ENCODE measurements at places on chromosomes 1 and 21.

GRCh38 chr1:27144920-27145661 lies 9.8 kb downstream of the SLC9A1 start:
- DNase-seq = no peak

GRCh38 chr1:220819467-220820026 lies 32.8 kb downstream of the MTARC1 start:
- no peak for DNase-seq

DNA sequence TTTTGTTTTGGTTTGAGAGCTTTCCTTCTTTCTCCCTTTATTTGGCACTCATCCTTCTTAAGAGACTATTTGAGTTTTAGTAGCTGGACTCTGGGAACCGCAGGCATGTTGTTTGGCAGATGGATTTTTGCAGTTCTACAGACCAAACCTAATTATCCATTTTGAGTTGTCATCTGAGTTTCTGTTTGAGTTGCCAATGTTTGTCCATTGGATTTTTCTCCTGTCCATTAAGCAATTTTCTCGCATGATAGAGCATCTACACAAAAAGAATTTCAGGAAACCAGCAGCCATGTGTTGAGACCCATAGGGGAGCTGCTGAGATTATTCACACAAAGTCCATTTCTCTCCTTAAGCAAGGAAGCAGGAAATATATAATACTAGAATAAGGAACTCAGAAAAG lies 17.2 kb upstream of the CXADR start:
- DNase-seq = no peak

- DNase-seq = no peak
These were observed 11.2 kb downstream of the DCST2 start for GRCh38 chr1:155022136-155022926.

DNA sequence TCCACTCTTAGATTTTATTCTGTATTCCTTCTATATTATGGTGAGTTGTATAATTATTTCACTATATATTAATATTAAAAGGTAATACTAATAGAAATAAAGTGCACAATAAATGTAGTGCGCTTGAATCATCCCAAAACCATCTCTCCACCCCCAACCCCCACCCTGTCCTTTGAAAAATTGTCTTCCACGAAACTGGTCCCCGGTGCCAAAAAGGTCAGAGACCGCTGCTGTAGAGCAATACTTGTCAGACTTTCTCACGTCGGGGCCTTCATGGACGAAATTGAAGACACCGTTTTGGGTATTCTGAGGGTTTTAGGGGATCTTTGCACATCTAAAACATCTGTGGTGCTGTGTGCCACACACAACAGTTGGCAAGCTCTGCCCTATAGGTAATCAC lies 19.6 kb downstream of the DYRK1A start:
- DNase-seq = no peak

- DNase-seq = no peak
These were observed 8.8 kb upstream of the C1orf115 start for GRCh38 chr1:220681220-220681880.

DNA sequence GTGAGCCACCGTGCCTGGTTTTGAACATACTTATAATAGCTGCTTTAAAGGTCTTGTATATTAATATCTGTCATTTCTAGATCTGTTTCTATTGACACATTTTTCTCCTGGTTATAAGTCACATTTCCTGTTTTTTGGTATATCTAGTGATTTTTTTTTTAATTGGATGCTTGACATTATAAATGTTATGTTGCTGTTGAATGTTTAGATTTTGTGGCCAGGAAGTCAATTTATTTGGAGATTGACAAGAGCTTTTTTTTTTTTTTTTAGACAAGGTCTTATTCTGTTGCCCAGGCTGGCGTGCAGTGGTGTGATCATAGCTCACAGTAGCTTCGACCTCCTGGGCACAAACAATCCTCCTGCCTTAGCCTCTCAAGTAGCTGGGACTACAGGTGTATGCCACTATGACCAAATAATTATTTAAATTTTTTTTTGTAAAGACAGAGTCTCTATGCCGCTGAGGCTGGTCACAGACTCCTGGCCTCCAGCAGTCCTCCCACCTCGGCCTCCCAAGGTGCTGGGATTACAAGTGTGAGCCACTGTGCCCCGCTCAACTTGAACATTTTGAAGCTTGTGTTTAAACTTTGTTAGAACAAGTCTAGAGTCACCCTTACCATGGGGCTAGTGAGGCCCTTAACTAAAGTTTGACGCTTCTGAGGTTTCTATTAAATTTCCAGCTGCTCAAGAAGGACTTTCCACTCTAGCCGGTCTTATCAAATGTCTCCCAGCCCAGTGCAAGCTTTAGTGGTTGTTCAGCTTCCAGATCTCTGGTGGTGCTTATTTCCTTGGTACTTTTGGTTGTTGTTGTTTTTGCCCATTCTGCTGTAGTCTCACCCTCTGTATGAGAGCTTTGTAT lies 8.6 kb upstream of the CHI3L2 start:
- DNase-seq = no peak

DNA sequence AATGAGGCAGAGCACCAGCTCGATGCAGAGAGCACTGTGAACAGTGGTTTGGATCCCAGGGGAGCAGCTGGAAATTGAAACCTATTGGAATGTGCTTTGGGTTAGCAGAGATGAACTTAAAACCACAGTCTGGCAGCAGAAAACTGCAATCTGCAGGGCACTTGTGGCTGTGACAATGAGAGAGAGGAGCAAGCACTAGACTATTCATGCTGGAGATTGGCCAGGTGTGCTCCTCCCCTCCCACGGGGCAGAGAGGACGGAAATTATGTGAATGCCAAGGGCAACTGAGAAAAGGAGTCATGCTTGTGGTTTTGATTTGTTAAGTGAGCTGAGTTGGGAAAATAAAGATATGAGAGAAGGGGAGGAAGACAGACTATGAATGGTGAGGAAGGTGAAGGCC lies 38.1 kb downstream of the HSD3B2 start:
- no peak for DNase-seq

DNA sequence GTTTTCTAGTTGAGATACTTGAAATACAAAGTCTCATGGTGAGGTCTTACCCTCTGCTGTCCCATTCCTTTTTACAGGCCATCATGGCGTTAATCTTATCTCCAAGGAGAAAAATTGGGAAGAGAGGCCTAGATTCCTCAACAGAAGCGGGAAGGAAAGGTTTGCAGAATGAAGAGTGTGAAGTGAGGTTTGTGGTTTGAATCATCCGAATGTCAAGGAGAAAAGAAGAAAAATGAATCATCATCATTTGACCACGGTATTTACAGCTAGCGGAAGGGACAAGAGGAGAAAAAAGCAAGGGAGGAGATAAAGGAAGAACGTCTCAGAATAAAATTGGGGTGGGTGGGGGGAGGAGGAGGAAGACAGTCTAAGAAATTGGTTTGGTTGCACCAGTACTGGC lies 935 bp upstream of the COG2 start:
- DNase-seq = no peak

GRCh38 chr1:26234644-26235370 lies 807 bp downstream of the CEP85 start:
- no peak for DNase-seq

DNA sequence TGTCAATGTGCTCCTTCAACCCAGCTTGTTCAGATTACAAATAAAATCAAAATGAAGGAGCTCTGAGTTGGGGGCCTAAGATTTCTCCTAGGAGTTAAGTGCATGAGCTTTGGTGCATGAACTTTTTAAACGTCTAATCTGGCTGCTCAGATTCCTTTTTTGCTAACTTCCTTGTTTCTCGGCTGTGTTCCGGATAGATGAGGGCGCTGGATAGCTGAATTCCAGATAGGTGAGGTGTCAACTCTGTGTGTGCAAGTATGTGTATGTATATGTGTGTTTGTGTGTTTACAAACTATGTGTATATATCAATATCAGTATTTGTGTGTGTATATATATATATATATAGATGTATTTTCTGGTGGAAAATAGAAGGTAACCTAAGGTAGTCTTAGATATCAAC lies 37.5 kb upstream of the RCAN3 start:
- DNase-seq = no peak

DNA sequence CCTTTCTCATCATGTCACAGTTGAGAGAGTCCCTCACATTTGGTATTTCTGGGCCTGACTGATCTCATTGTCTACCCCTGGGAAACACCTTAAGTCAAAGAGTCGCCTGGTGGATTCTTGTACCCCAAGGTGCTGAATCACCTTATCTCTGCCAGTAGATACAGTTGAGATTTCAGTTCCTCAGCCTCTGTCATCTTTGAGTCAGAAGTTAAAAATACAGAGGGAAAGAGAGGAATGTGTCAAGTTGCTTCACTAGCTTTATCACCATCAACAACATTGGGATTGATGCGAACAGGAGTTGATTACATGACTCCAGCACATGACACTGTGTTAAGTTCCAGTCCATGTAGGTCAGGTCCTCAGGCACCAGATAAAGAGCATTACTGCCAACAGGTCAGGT lies 513.0 kb downstream of the NUF2 start:
- DNase-seq = no peak

DNA sequence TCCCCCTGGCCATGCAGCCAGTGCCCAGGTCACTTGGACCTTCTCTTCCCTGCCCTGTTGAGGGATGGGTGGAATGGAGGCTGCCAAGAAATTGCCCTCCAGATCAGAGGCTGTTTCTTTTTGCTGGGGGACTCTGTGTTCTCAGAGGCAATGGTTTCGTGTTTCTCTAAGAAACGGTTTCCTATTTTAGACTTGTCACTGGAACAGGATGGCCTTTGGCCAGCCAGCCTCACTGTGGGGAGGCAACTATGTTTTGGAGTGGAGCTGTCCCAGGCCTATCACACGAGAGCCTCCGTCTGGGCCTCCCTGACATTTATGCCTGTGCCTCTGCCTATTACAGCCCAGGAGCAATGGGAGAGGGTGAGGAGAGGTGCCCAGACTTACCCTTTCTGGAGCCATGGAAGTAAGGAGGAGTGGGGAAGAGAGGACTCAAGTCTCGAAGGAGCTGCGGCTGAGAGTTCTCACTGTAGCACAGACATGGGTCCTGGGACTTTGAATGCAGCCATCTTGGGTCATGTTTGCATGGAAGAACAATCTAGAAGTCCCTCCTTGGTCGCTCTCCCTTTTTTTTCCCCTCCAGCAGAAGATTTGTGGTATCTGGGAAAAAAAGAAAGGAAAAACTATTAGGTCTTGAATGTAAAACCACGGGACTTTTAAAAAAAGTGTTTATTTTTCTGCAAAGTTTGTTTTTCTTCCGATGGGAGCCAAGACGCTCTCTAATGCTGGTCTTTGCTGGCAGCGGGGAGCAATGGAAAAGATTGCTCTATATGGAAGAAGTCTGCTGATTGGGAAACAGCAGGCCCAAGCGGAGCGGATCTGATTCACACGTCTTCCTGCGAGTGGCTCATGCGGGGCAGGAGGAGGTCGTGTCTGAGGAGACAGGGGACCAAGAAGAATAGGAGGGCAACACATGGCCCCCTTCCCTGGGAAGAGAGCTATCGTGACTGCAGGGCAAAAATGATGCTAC lies 219.2 kb downstream of the FOXD2 start:
- no peak for DNase-seq

GRCh38 chr1:242002072-242002471 lies 3.2 kb upstream of the MAP1LC3C start:
- DNase-seq = no peak

- no peak for DNase-seq
These were observed 473 bp upstream of the BRDT start for GRCh38 chr1:91948501-91949355.

DNA sequence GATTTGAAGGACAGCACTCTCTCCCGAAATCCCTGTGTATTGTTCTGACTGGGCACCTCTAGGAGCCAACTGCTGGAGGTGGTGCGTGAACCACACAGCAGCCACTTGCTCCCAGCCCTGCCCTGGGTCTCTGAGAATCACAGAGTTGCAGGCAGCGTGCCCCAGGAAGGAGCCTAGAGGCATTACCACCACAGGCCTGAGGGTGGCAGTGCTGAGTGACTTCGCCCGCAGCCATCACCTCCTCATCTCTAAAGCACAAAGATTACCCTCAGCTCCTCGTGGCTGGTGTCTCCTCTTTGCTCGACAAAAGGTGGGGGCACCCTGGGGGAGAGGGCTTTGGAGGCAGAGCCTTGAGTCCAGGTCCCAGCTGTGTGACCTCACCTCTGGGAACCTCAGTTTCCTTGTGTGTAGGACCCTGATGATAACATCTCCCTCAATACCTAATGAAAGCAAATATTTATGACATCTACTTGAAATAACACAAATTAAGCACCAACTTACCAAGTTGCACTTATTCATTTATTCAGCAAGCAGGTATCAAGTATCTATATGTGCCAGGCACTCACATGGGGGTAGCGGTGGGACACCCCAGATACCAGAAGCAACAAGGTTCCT lies 86.3 kb downstream of the VWA5B1 start:
- DNase-seq = peak; percentile 94

- DNase-seq = no peak
These were observed 1292.6 kb downstream of the BRINP3 start for GRCh38 chr1:189185097-189185496.

DNA sequence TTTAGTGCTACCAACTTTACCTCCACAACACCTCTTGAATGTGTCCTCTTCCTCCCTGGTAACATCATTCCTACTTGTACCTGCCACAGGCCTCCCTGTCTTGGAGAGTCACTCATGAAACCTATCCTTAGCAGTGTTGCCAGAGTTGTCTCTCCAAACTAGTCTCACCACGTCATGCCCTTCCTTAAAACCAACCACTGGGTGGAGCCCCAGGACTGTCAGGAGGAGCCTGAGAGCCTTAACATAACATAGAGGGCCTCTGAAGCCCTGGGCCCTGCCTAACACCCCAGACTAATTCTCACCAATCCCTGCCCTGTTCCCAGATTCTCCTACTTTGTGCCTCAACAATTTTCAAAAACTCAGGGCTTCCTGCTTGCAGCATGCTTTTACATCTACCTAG lies 65.3 kb downstream of the ZNF697 start:
- DNase-seq = peak; percentile 15

GRCh38 chr1:64608005-64608650 lies 136.7 kb upstream of the RAVER2 start:
- no peak for DNase-seq

- DNase-seq = no peak
These were observed 40.4 kb downstream of the UBR4 start for GRCh38 chr1:19169642-19170041.

- no peak for DNase-seq
These were observed 643 bp downstream of the CFAP298 start for GRCh38 chr21:32611471-32611997.

GRCh38 chr1:109782927-109783326 lies 19.2 kb upstream of the EPS8L3 start:
- no peak for DNase-seq

DNA sequence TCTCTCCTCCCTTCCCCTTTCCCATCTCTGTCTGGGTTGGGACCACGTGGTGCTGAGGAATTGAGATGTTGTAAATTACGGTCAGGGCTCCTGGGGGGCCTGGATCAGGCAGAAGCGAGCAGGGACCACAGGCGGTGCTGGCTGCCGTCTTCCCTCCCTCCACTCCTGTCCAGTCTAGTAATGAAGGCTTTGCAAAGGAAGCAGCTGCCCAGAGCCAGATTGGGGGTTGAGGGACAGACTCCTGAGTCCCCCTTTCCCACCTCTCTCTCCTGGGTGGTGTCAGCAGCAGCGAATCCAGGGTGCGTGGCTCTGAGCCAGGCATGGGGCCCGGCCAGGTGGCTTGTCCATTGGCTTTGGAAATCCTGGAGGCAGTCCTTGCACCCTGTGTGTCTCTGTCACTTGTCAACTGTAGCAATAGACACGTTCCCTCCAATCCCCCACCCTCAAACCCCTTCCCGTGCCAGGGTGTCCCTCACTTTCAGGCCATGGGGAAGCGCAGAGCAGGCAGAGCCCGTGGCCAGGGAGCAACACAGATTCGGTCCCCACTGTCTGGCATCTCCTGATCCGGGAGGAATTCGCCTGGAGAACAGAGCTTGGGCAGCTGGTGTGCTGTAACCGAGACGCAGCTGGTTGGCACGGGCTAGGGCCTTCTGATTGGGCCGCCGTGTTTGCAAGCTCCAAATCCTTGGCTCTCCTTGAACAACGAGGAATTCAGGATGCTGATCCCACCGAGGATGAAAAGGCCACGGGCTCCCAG lies 64.8 kb upstream of the WNT4 start:
- DNase-seq = no peak
